ENCODE measurements at places on chromosomes 5 and 9. TPM values are rescaled to one million over a fixed set of nuclear protein-coding genes. Genes with fewer than 3 reads are reported as not detected.
A peak's percentile ranks its signal among the peaks of the same experiment; 100 is the strongest.

DNA sequence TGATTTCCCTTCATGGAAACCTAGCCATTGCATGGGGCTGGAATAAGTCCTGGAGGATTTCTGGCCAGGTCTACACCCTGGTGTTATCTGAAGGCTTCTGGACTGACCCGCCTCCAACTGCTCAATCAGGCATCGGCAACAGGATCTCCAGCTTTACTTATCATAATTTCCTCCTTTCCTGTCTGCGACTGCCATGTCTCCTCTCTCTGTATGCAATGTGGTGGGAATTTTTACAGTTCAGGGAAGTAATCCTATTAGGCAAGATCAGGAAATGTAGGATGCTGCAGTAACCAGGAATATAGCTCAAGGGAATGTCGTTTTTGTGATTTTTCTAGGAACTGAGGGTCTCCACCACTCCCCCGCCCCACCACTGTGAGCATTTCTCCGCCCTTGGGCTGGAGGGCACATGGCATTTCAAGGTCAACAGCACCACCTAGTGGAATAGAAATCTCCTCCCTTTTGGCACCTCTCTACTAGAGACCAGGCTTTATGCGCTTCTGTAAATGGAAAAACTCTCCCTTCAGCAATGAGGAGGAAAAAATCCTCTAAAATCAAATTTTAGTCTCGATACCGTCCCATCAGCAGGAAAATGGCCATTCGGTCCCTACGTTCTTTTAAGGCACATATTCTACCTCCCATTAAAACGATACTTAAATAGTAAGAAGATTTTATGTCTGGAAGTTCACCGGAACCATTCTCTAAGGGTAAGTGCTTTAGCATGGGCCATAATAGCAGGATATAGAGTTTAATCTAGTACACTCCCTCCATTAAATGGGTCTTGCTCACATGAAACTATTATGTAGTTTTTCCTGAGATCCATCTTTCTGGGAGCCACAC, 93.0 kb downstream of the YTHDC2 start:
- H3K4me3 ChIP-seq, result no peak overlapping the region
- H3K36me3 ChIP-seq, result no peaks in the 10 kb centered on the region
- DNase-seq, result peak; percentile 40
- no peaks in the 10 kb centered on the region for H3K27me3 ChIP-seq
- no peak overlapping the region for H3K27ac ChIP-seq
- H3K4me1 ChIP-seq, result no peaks in the 10 kb centered on the region

Gene AKNA
- 11.9 TPM for total RNA-seq

GRCh38 chr9:124781967-124782660, 5.2 kb downstream of the OLFML2A start:
- H3K27me3 ChIP-seq, result no peaks in the 10 kb centered on the region
- peaks cover 6% of the 10 kb centered on the region for H3K4me1 ChIP-seq
- no peak overlapping the region for H3K27ac ChIP-seq

Gene SPARC
- total RNA-seq, result 168 TPM

GRCh38 chr9:120331913-120332312, 248.1 kb downstream of the CDK5RAP2 start:
- no peak overlapping the region for H3K27ac ChIP-seq
- no peaks in the 10 kb centered on the region for H3K36me3 ChIP-seq
- DNase-seq, result no peak

Gene PKN3
- total RNA-seq, result 10.2 TPM

Gene ABLIM3
- 3.9 TPM for total RNA-seq

GRCh38 chr5:168674893-168675482, 95.8 kb upstream of the PANK3 start:
- no peaks in the 10 kb centered on the region for H3K36me3 ChIP-seq
- no peaks in the 10 kb centered on the region for H3K4me1 ChIP-seq
- H3K27ac ChIP-seq, result no peak overlapping the region
- no peak for DNase-seq
- H3K4me3 ChIP-seq, result no peak overlapping the region

DNA sequence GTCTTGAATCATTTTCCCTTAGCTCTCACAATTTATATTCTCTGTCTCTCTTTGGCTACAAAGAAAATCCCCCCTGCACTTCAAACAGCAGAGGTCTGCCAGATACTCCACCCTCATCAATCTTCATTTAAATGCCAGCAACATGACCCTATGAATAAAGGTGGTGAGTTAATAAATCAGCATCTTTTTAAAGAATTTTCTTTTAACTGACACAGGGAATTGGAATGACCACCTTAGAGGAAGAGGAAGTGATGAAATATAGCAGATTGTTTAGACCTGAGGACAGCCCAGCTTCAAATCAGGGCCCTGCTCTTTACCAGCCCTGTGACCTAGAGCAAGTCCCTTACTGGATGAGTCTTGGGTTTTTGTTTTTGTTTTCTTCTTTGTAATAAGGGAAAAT, 223.1 kb upstream of the PAPPA start:
- H3K27ac ChIP-seq, result no peak overlapping the region
- H3K4me1 ChIP-seq, result no peaks in the 10 kb centered on the region
- no peak for DNase-seq
- H3K4me3 ChIP-seq, result no peak overlapping the region

- H3K27ac ChIP-seq, result no peak overlapping the region
- no peak overlapping the region for H3K4me3 ChIP-seq
- DNase-seq, result no peak
- H3K4me1 ChIP-seq, result no peaks in the 10 kb centered on the region
Measured at GRCh38 chr9:8648271-8648845, 848.8 kb upstream of the DMAC1 start.

DNA sequence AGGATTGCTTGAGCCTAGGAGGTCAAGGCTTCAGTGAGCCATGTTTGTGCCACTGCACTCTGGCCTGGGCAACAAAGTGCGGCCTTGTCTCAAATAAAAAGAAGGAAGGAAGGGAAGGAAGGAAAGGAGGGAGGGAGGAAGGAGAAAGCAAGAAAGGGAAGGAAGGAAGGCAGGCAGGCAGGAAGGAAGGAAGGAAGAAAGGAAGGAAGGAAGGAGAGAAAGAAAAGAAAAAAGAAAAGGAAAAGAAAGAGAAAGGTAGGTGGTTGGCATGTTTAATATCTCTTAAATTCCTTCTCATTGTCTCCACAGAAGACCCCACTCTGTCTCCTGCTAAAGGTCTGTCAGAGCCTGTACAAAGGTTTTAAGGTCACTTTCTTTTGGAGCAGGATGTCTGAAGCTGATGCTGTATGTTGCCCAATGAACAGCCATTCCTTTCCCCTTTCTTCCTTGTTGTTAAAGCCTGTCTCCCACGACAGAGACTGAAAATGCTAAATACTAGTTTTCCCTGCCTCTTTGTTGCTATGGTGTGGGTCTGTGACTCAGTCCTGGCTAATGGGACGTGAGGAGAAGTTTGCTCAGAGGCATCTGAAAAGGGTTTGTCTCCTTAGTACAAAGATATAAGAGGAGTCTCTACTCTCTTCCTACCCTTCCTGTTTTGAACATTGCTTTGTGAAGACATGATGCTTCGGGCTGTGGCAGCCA, 213.3 kb downstream of the PCSK1 start:
- no peak overlapping the region for H3K27ac ChIP-seq
- H3K4me3 ChIP-seq, result no peak overlapping the region
- no peak for DNase-seq
- no peaks in the 10 kb centered on the region for H3K27me3 ChIP-seq

- H3K4me3 ChIP-seq, result no peak overlapping the region
- H3K4me1 ChIP-seq, result no peaks in the 10 kb centered on the region
- DNase-seq, result no peak
- H3K27me3 ChIP-seq, result no peaks in the 10 kb centered on the region
Measured at GRCh38 chr5:59569608-59570334, 323.8 kb downstream of the PDE4D start.

DNA sequence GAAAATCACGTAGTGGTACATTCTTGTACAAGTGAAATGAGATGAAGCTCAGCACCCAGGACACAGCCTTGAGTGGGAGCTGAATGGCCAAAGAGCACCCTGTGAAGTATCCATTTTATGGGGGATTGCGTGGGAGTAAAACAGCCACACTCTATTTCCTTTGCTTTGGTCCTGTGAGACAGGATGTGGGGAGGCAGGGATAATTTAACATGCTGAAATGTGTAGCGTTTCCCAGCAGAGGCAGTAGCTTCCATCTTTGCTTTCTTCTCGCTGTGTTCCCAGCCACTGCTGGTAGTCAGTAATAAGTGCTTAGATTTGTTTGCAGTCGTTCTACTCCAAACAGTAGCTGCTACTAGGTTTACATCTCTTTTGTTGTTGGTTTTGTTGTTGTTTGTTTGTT, 4.4 kb downstream of the IL31RA start:
- H3K27me3 ChIP-seq, result peaks cover 4% of the 10 kb centered on the region
- no peak for DNase-seq
- no peak overlapping the region for H3K4me3 ChIP-seq
- H3K36me3 ChIP-seq, result no peaks in the 10 kb centered on the region
- no peaks in the 10 kb centered on the region for H3K4me1 ChIP-seq
- H3K27ac ChIP-seq, result no peak overlapping the region

Gene PCDHGA8
- total RNA-seq, result 4.2 TPM

DNA sequence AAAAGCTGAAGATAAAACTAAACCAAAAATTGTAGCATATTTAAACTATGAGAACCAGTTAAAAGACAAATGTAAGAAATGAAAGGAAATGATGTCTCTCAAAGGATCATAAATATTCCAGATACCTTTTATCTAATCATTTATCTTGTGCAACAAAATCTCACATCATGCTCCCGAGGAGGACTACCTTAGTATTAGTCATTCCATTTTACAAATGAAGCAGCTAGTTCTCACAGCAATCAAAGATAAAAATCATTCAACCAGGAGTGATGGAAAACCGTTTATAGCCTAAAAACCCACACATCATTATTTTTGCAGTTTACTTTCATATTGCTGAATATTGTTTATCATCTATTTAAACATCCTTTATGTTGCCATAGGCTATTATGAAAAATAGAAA, 190.0 kb downstream of the CDH12 start:
- H3K36me3 ChIP-seq, result no peaks in the 10 kb centered on the region
- no peak overlapping the region for H3K4me3 ChIP-seq
- H3K4me1 ChIP-seq, result no peaks in the 10 kb centered on the region
- H3K27me3 ChIP-seq, result no peaks in the 10 kb centered on the region

Gene LHX6
- total RNA-seq, result not detected

Gene APBA1
- total RNA-seq, result 3.3 TPM

GRCh38 chr5:132528866-132529634, 14.3 kb downstream of the IL5 start:
- H3K27ac ChIP-seq, result no peak overlapping the region
- H3K4me3 ChIP-seq, result no peak overlapping the region
- peaks cover 4% of the 10 kb centered on the region for H3K4me1 ChIP-seq
- H3K36me3 ChIP-seq, result no peaks in the 10 kb centered on the region
- no peak for DNase-seq

DNA sequence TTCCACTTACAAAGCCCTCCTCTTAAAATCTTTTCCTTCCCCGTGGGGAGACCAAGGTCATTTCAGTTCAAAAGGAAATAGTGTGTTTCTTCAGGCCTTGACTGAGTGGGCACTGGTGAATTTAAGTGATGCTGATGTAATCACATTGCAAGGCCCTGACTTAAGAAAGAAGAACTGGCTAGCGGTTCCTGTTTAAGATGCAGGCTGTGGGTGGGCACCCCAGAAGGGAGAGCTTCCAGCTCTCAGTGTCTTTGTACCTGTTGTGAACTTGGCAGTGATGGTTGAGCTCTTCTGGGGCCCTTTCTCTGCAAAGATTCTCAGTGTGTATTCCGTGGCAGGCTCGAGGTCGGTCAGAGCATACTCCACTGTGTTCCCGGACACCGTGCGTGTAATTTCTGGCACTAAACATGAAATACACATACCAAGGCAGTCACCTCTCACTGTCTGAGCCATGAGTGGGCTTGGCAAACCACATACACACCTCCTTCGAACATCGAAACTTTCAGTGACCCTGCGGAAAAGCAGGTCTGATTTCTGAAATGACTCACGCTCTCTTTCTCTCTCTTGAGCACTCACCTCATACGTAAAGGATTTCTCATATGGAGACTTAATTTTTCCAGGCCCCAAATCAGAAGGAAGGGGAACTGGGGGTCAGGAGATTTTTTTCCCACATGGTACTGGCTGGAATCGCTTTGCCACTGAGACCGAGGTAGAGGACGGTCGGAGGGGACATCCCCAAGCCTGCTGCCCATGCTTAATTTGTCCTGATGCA, 81.9 kb downstream of the TNC start:
- no peak for DNase-seq
- no peaks in the 10 kb centered on the region for H3K4me1 ChIP-seq
- no peak overlapping the region for H3K4me3 ChIP-seq
- no peak overlapping the region for H3K27ac ChIP-seq
- H3K27me3 ChIP-seq, result no peaks in the 10 kb centered on the region
- no peaks in the 10 kb centered on the region for H3K36me3 ChIP-seq

GRCh38 chr9:35422753-35423152, 67.2 kb upstream of the RUSC2 start:
- DNase-seq, result no peak
- no peaks in the 10 kb centered on the region for H3K36me3 ChIP-seq
- H3K4me3 ChIP-seq, result no peak overlapping the region
- no peak overlapping the region for H3K27ac ChIP-seq

- no peak overlapping the region for H3K27ac ChIP-seq
- no peaks in the 10 kb centered on the region for H3K27me3 ChIP-seq
- no peak for DNase-seq
- H3K4me3 ChIP-seq, result no peak overlapping the region
- H3K36me3 ChIP-seq, result no peaks in the 10 kb centered on the region
Measured at GRCh38 chr5:142784401-142784955, 14.3 kb downstream of the ARHGAP26 start.

DNA sequence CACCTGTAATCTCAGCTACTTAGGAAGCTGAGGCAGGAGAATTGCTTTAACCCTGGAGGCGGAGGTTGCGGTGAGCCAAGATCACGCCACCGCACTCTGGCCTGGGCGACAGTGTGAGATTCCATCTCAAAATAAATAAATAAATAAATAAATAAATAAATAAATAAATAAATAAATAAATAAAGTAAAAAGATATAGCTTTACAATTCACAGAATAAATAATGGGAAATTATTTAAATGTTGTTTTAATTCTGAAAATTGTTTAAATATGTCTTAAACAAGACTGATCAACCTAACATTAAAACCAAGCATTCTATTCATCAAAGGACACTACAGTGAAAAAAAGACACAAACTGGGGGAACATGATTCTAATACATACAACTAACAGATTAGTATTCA, 357.1 kb downstream of the CTNND2 start:
- H3K4me3 ChIP-seq, result no peak overlapping the region
- H3K27me3 ChIP-seq, result no peaks in the 10 kb centered on the region
- H3K4me1 ChIP-seq, result no peaks in the 10 kb centered on the region
- no peaks in the 10 kb centered on the region for H3K36me3 ChIP-seq

Data from body of pancreas (tissue), 4 donors.